ENCODE measurements at places on chromosomes 7 and 10.

- peak; percentile 28 for DNase-seq
Measured at GRCh38 chr10:35643151-35644049, 1.3 kb upstream of the FZD8 start.

GRCh38 chr10:127524908-127525665, 24.0 kb upstream of the NPS start:
- DNase-seq, result no peak

GRCh38 chr7:36287371-36288241, 102.1 kb upstream of the ANLN start:
- DNase-seq, result no peak

- no peak for DNase-seq
Measured at GRCh38 chr7:15764010-15764409, 77.5 kb upstream of the MEOX2 start.

- no peak for DNase-seq
Measured at GRCh38 chr7:147798001-147798400, 792.6 kb upstream of the C7orf33 start.

- peak; percentile 49 for DNase-seq
Measured at GRCh38 chr10:88810196-88810961, 7.8 kb downstream of the LIPM start.

DNA sequence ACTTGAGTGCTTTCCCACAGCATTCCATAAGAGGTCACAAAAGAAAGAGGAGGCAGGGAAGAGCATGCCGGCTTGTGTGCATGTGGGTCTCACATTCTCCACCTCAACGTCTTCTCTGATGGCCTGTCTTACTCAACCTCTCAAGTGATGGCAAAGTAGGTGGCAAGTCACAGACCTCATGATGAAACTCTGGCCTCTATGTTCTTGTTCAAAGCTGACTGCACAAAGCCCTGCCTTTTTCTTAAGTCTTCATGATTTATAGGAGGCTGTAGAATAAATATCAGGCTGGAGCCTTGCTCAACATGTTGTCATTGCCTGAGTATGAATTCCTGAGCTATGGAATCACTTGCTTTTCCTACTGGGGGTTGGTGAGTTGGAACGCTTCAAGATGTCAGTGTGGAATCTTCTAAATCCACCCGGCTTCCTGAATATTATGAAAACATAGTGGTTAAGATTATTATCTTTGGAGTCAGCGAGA, 213.6 kb upstream of the INHBA start:
- DNase-seq, result peak; percentile 99

DNA sequence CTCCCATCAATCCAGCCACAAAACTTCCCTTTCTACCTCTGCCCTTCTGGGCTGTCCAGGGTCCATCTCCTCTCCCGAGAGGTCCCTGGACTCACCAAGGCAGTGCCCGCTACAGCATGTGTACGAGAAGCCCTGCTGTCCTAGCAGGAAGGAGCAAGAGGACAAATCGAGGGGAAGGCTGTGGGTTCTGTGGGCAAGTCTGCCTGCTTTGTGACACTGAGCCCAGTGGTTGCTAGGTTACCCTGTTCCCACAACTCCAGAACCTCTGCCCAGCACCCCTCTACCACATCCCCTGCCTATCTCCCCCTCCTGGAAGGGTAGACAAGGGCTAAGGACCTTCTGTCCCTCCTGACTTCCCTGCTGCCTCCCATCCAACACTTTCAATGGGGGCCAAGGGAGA, at the start of gene TBATA:
Gene TBATA (minus strand): TSS at position 188 of the 400 bp plus-strand sequence. CDS start 1,998 bp downstream, outside the sequence.
- DNase-seq, result no peak

DNA sequence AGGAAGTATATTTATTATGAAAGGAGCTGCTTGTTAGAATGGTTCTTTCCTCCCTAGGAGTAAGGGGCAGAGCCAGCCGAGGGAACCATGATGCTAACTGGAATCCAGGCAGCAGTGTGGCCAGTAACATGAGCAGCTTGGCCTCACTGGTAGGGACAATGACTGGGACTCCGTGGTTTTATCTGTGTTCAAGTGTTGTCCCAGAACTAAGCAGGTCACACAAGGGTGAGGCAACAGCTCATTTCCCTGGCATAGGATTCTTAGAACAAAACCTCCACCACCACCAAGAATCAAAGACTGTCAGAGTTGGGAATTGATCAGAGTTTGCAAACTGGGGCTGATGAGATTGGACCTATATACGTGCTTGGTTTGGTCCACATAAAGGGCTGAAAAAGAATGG, 138.9 kb upstream of the COBL start:
- DNase-seq, result no peak

DNA sequence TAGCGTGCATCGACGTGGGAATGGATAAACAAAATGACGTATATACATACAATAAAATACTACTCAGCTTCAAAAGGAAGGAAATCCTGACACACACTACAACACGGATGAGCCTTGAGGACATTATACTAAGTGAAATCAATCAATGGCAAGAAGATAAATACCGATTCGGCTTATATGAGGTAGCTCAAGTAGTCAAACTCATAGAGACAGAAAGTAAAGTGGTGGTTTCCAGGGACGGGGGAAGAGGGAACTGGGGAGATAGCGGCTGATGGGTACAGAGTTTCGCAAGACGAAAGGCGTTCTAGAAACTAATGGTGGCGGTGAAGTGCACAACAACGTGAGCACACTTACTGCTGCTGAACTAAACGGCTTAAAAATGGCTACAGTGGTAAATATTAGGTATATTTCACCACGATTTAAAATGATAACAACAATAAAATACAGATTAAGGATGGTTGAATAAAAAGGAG, 516.7 kb downstream of the PARD3 start:
- no peak for DNase-seq

GRCh38 chr7:73520673-73521635, 1.1 kb downstream of the BAZ1B start:
- DNase-seq, result peak; percentile 14

DNA sequence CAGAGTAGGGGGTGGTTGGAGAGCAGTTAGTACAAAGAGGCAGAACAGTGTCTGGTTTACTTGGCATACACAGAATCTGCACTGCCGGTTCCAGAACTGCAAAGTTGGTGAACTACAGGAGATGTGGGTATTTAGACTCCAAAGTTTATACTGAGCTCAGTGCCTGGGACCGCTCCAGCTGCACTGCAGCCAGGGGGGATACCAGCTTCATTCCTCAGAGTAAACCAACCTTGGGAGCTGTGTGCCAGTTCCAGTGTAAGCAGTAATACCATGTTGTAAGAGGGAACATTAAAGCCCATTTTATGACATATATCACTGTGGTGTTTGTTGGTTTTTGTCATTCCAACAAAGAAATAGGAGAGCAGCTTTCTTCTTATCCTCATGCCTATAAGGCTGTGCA, 23.4 kb downstream of the LOXL4 start:
- no peak for DNase-seq

DNA sequence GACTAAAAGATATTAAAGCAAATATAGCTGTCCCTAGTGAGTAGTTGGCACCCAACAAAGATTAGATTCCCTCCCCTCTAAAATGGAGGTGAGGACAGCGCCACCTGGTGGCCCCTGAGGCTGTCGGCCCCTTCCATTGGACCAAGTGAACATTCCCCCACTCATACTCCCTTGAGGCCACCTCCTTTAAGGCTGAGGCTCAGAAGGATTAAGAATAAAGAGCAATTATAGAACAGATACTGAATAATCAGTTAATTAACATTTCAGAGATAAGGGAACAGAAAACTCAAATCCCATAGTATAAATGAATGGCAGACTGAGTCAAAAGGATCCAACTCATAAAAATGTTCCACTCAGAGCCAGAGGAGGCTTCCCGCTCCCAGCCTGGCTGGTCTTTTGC, 130.4 kb upstream of the GHITM start:
- DNase-seq, result no peak

DNA sequence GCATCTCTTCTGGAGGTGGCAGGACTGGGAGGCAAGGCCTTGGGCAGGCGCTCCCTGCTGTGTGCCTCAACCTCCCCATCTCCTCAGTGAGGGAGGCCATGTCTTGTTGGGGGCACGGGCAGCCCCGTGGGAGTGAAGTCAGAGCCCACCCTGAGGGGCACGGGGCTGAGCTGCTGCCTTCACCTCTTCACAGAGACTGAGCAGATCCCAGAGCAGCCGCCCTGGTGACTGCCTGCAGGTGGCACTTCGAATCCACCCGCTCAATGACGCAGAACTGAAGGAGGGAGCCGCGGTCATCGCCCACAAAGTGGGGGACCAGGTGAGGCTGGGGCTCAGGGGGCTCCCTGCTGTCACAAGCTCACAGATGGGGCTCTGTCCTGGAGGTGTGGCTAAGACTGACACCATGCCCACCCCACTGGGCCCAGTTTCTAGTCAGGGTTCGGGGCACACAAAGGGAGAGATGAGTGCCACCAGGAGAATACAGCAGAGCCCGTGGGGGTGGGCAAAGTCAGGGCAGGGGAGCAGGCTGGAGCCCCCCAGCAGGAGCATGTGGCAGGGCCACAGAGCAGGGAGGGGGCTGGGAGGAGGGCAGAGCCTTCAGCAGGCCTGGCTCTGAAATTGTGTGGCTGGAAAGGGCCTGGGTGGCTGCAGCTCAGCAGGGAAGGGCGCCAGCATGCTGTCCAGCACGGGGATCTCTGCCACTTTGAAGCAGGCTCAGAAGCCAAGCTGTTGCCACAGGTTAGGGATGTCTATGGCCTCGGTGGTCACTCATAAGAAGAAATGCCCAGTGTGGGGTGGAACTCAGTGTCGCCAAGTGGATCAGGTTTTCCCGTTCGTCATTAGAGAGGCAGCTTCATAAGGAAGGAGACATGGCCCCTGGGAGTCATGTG, 18.8 kb upstream of the CHST12 start:
- DNase-seq, result no peak

DNA sequence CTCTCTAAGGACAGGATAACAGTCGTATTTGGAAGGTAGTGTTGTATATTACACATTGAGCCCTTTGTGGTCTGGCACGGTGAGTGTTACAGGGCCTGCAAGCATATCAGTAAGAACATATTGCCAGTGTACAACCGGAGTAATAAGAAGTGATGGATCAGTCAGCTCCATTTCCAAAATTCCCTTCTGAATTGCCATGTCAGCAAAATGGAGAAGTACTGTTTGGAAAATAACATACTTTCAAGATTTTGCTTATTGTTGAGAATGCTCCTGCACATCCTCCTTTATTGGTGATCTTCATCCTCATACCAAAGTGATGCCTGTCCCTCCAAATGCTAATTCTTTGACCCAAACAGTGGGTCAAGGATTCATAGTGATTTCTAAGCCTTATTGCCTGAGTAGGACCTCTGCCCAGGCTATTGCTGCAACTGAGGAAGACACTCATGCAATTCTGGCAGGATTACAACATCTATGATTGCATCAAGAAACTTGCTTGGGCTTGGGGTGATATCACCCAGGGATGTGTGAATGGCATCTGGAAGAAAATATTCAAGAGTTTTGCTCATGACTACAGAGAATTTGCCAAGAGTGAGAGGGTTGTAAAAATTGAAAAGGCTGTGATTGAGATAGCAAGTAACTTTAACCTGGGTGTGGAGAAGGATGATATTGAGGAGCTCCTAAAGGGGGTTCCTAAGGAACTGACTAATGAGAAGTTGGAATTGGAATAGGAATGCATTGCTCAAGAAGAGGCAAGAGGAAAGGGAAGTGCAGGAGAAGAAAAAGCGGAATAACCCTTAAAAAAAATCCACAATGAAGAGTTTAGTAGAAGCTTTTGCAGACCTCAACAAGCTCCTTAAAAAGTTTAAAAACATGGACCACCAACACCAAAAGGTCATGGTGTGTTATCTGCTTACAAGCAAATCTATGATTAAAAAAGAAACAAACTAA, 452.2 kb upstream of the SORCS1 start:
- DNase-seq, result peak; percentile 25

GRCh38 chr10:72344932-72345331, 9.8 kb downstream of the DNAJB12 start:
- no peak for DNase-seq

GRCh38 chr7:8382004-8382730, 51.2 kb upstream of the NXPH1 start:
- DNase-seq, result no peak

GRCh38 chr7:18927134-18927533, 190.3 kb downstream of the TWIST1 start:
- DNase-seq, result peak; percentile 8

DNA sequence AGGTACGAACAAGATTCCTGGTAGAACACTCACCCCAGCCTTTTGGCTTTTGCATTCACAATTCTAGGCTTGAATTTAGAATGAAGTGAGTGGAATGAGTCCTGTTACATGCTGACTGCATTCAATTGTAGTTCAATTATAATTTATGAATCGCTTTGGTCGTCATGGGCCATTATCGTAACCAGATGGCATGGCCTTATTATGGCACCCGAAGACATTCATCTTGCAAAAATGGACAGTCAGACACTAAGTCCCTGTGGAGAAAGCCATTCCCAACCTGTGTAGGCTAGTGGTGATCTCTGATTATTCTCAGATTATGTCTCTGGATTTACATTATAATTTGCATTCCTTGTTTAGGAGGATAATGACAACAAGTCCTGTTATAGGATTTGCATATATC, 292.4 kb upstream of the NPSR1 start:
- DNase-seq, result no peak

DNA sequence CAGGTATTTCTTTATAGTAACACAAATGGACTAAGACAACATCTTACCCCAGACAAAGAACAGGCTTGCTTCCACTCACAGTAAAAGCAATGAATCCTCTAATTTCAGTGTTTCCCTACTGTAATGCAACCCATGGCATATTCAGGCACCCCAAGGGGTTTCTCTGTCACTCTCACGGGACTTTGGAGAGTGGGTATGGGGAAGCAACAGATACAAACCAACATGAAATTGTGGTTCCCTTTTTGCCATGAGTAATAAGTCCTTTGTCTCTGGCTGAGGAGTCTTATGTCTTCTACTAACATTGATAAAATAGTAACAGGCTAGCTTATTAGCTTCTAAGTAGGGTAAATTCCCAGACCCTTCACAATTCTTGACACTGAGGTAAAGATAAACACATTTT, 51.4 kb upstream of the AOAH start:
- DNase-seq, result no peak

GRCh38 chr10:101292194-101293006, 61.6 kb upstream of the BTRC start:
- no peak for DNase-seq

DNA sequence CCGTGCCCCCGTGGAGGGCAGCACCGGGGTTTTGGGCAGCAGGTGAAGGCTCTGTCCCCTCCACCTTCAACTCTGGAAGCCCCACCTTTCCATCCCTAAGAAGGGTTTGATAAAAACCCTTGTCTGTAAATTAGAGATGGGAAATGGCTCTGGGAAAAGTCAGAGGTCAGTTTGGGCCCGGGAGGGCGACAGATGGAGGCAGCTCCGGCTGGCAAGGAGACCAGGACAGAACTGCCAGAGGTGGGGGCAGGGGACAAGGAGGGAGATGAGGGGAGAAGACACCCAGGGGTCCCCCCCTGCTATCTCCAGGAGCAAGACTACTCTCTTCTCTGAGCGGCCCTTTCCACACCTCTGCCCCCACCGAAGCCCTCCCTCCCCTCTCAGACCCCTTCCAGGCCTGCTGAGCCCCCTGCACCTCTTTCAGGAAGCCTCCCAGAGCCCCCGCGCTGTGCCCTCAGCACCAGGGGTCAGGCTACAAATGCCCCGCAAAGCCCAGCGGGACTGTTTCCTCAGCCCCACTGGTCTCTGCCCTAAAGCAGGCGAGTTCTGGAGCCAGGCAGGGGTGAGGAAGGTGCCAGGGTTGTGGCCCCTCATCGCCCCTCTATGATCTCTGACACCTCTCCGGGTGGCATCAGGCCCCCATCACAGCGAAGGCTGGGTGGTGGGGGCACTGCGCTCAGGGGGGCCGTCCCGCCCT, 980 bp upstream of the SH2B2 start:
- no peak for DNase-seq

- DNase-seq, result no peak
Measured at GRCh38 chr10:114487815-114488536, 83.7 kb upstream of the AFAP1L2 start.

Data from AG09309 (cell line).